ENCODE measurements at places on chromosomes 7 and 10.

- no peak for DNase-seq
These were observed 941 bp upstream of the LUC7L2 start for GRCh38 chr7:139358541-139359365.

DNA sequence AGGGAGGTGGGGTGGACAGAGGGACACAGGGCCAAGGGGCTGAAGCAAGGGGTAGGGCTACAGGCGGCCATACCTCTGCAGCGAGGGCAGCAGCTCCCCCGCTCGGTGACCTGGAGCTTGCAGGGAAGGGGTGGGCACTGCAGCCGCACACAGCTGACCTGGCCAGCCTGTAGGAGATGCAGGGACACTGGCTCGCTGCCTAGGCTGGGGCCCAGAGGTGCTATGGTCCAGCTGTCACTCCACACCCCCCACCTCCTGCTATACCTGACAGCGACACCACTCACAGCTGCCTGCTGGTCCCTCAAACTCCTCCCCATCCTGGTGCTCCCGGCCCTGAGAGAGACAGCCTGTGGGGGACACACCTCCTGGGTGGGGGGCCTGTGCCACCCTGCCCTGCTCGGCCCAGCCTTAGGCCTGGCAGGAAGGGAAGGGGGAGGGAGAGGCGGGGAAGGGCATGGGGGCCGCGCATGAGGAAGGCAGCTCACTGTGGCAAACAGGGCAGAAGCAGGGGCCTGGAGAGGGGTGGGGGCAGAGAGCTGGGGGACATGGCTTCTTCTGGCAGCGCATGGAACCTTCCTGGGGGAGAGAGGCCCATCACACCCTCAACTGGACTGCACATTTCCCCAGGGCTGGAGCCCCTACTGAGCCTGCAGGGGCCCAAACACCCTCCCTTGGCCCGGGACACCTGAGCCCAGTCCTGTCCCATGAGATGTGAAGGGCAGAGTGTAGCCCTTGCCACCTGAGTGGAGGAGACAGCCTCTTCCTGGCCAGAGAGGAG is 23.9 kb downstream of the ATP6V1F start:
- no peak for DNase-seq

DNA sequence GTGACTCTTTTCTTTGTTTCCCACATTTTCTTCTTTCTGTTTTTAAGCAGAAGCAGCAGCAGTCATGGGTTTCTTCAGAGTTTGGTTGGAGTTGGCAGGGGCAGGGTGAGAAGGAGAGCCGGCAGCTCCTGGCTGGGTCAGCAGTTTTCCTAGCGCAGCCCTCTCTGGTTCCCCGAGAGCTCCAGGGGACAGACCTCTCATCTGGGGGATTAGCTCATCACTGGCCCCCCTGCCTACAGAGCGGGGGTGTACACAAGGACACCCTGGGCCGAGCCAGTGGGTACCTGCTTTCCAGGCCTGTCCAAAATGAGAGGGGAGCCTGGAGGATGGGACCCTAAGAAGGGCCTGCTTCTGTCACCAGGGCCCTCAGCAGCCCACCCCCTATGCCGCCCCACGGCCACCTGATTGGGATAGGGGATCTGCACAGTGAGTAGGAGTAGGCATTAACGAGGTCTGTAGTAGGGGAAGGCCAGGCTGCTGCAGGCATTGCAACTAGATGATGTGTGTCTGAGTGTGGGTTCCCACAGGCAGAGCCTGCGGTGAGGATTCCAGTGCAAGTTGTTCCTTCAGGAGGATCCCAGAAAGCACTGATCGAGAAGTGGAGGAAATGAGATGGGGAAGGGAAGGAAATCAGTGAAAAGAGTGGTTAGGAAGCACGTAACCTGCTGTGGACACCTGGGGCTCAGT is 122.9 kb upstream of the PPIF start:
- no peak for DNase-seq

- no peak for DNase-seq
These were observed 594.9 kb upstream of the IGFBP3 start for GRCh38 chr7:46515844-46516590.

GRCh38 chr7:24825931-24826661 is 68.8 kb upstream of the GSDME start:
- DNase-seq, result no peak

- peak; percentile 86 for DNase-seq
These were observed 61.5 kb downstream of the TNS3 start for GRCh38 chr7:47520406-47520805.
